ENCODE measurements at places on chromosomes 2 and 18.

GRCh38 chr2:217293046-217293445, 433.2 kb upstream of the TNP1 start:
- no peak for DNase-seq

DNA sequence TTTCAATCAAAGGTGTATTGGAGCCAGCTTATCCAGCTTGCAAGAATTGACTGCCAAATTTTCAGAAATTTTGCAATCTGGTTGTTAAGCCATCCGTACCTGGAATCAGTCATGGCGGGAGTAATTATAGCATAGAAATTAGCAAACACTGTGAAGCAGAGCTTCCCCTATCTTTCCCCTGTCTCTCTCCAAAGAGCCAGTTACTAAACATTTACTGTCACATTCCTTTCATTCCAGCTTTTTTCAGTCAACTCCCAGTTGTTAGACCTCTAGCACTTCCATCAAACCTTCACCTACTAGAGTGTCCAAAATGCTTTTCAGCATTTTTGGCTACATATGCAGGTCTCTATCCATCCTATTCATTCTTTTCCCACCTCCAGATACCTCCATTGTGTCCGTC, 137.4 kb downstream of the MC4R start:
- DNase-seq = no peak

DNA sequence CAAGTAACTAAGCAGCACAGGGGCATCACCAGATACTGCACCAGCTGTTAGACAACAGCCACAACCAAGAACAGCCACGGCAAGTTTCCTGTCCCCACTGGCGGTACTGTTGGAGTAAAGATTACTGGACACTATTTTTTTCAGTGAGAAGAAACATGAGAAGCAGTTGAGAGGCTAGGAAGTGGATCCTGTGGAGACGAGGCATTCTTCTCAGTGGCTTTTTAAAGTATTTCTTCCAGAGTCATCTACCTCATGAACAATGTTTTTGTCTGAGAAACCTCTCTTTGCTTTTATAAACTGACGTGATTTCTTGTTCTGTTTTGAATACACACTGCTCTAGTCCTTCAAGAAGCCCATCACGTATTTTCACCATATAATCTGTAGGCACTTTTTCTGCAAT, 18.8 kb downstream of the TM4SF20 start:
- DNase-seq = no peak

DNA sequence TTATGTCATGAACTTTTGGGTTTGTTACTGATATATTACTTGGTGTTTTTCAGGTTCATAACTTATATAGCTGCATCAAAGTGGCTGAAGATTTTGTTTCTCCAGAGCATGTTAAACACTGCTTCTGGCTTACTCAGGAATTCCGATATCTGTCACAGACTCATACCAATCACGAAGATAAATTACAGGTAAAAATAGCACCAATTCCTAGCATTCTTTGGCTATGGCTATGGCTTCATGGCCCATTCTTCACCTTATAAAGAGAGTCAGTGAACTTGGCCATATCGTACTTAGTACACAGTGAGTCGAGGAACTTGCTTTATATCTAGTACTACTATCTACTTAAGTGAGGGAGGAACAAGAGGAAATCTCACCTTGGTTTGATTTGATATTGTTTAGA, 49.9 kb downstream of the KDM3A start:
- DNase-seq = no peak

GRCh38 chr2:199977984-199978415, 22.6 kb downstream of the MAIP1 start:
- no peak for DNase-seq

GRCh38 chr2:207248702-207249377, 83.1 kb upstream of the KLF7 start:
- DNase-seq = no peak

All from COLO829 (cell line).